ENCODE measurements at places on chromosomes 6 and 20.

DNA sequence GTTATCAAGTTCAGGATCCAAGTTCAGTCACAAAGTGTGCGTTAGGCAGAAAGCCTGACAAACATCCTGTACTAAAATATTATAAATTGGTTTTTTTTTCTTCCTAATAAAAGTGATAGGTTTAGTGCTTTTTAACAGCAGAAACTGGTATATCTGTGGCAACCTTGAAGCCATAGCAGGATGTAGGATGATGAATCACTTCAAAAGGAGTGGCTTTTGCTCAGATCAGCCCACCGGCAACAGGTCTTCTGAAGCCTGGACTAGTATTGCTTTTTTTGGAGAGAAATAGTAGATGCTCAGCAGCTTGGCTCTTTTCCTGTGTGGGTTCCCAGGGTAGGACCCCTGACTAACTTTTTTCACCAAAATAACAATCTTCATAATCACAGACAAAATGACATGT is 190.8 kb downstream of the EPM2A start:
- no peak for DNase-seq

GRCh38 chr20:1163105-1163504 is 21.7 kb downstream of the TMEM74B start:
- DNase-seq = no peak

- no peak for DNase-seq
These were observed 392.9 kb downstream of the GJA1 start for GRCh38 chr6:121828146-121828886.

DNA sequence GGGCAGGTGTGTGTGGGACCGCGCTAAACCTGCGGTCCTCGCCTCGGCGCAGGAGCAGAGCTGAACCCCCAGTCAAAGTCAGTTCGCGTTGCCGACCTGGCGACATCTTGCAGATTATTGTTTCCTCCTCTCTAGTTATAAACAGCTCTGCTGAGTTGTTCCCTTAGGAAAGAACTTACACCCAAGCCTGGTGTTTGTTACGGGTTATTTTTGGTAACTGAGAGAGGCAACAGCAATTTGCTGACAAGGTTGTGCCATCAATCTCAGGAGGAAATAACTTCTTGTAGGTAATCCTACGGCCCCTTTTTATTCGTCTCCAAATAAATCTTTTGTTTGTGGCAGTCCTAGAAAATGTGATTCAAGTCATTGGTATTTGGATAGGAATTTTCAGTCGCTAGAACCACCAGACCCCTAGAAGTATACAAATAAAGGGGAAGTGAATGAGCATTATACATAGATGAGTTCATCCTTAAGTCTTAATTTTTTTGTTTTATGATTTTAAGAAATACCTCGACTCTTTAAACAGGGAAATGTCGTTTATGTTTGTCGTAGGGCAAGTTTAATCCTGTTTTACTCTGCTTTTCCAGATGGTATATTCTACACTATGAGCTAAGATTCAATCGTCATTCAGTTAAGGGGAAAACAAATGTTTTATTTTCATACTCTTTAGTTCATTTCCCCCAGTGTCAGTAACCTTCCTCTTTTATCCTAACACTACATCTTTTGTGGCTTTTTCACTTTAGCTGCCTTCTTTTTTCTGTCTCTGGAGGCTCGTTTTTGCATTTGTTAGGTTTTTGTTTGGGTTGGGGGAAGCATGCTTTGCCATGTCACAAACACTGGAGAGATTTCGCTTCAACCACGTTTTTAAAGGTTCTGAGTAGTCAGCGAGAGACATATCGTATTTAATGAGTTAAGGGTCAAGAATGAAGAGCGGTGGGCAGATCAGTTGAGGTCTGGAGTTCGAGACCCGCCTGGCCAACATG is 1.2 kb downstream of the PM20D2 start:
- DNase-seq = peak; percentile 8

DNA sequence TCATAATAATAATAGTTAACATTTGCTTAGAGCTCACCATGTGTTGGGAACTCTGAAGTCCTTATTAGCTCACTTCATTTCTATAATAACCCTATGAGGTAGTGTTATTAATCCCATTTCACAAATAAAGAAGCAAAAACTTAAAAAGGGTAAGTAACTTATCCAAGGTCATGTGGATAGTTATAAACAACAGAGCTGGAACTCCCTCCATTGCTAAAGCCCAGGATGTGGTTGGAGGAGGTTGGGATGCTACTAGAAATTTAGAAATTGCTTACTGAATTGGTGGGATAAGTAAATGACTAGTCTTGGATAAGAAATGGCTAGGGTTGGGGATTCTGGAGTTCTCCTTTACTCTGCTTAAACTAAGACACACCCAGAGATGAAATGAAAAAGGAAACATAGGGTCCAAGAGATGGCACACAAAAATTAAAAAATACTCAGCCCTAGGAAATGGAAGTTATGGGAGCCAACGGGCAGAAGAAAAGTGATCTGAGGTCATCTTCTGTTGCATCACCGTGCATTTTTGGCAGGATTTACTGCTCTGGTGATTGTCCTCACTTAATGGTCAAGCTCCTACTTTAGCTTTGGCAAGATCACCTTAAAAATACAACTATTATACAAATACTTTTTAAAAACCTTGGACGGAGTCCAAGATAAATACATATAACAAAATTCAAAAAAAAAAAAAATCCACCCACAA is 7.7 kb upstream of the CLIC5 start:
- no peak for DNase-seq

DNA sequence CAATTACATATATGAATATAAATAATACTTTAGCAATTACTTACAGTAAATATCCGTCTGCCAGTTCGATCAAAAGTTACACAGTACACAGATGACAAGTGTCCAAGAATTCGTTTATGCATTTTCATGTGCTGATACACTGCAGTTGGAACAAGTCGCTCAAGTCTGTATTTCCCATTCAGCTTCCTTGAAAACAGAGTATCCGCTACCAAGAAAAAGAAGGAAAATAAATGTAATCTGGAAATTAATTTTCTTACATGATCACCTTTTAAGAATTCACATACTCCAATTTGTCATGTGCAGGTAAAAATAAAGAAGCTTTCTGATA is 35.3 kb downstream of the PHIP start:
- DNase-seq = no peak

- no peak for DNase-seq
These were observed 174.4 kb upstream of the NOX3 start for GRCh38 chr6:155630085-155630484.

- DNase-seq = no peak
These were observed 35.1 kb downstream of the MGME1 start for GRCh38 chr20:18003897-18004296.

- DNase-seq = no peak
These were observed 2.8 kb upstream of the TMEM30A start for GRCh38 chr6:75287424-75287823.

DNA sequence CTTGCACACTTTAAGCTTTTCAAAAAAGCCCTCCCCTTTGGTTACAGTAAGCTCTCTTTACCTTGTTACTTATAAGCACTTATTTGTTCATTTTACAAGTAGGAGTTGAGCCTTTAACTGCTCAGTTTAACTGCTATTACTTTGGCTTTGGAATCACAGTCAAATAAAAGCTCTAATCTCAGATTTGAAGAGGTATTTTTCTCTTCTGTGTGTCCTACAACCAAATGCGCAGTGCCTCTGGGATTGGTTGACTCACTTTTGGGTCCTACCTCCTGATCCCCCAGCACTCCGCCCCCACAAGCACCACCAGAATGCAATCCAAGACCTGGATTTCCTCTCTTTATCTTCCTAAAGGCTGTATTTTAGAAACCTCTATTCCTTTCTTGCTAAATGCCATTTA is 2.5 kb downstream of the NCOA7 start:
- DNase-seq = no peak

GRCh38 chr20:60064554-60065196 is 106.5 kb downstream of the CDH26 start:
- no peak for DNase-seq

All from stimulated activated CD8-positive, alpha-beta memory T cell treated with anti-CD3 and anti-CD28 coated beads, Interleukin-7, amount 100 ng/mL, for 24 hours (primary cell).